ENCODE measurements at places on chromosomes 5 and 9. TPM values are rescaled to one million over a fixed set of nuclear protein-coding genes. Genes with fewer than 3 reads are reported as not detected.
A peak's percentile ranks its signal among the peaks of the same experiment; 100 is the strongest.

- no peak for DNase-seq
Measured at GRCh38 chr5:180469866-180470265, 24.3 kb upstream of the CNOT6 start.

DNA sequence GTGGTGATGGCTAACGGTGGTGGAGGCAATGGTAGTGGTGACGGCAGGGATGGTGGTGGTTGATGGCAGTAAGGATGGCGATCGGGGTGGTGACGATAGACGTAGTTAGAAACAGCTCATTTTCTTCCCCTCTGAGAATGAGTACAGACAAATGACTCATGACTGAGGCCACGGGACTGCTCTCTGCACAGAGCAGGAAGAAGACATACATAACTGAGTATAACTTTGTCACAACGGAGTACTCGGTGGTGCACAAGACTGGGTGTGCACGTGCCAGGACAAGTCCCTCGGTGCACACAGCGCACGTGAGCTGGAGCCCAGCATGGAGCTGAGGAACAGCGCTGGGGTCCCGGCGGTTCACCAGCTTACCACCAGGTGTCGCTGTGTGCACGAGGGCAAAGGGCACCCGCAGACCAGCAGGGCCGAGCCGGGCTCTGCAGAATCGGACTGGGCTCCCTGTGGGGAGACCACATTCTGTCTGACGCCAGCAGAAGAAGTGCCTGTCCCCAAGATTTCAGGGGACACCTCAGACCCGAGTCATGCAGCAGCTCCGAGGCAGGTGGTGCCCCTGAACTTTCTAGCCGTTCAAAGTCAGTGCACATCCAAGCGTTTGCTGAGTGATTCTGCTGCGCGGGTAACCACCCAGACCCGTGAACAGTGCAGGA is 188.6 kb downstream of the FSTL4 start:
- peak; percentile 78 for DNase-seq

The SOX30 gene
- total RNA-seq, result not detected

- DNase-seq, result no peak
Measured at GRCh38 chr5:55993731-55994494, 850 bp downstream of the IL6ST start.

The RPL37 gene
- 68.7 TPM for total RNA-seq

- DNase-seq, result no peak
Measured at GRCh38 chr5:32109236-32109635, 64.9 kb downstream of the GOLPH3 start.

The TMEM215 gene
- total RNA-seq, result 0.43 TPM

DNA sequence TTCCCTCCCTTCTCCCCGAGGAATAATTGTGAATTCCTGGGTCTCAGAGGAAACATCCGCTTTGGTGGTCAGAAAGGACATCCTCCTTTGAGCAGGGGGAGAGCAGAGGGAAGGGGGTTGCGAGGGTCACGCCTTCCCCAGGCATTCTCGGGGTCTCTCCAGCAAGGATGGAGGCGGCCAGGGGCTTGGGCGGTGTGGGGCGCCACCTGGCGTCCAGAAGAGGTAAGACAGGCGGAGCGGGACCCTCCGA is 129.1 kb downstream of the KCNIP1 start:
- DNase-seq, result peak; percentile 85

DNA sequence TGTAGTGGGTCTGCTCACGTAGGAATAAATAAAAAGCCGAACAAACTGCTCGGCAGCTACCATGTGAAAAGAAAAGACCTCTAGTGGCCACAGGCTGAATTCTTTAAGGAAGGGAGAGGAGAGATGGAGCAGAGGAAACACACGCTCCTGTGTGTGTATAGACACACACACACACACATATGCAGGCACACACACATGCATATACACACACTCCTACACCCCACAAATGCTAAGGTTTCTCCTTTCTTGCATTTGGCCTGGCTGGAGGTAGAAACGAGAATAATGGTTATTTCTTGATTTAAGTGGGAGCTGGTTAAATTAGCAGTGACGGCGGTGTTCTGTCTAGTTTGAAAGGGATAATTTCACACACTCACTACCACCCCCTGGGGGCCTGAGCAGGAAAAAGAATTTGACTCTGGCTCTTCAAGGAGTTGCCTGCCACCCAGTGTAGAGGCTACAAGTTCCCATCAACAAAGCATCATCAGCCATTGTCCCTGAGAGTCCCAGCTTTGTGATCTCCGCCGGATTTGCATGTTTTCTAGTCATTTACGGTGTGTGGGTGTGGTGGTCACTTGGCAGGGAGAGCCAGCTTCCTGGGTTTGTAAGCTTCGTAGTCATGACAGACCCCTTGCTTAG is at the start of gene INSYN2B:
TSS of gene INSYN2B (minus strand) at position 78 of the 636 bp plus-strand sequence. CDS start 96,597 bp downstream, outside the sequence.
- DNase-seq, result peak; percentile 88

- DNase-seq, result no peak
Measured at GRCh38 chr9:84935528-84936117, 266.1 kb downstream of the NTRK2 start.

GRCh38 chr5:162939991-162940390 is 497.4 kb upstream of the CCNG1 start:
- no peak for DNase-seq

All from hepatocyte (in vitro differentiated cells).